ENCODE measurements at places on chromosomes 12 and 14. TPM values are rescaled to one million over a fixed set of nuclear protein-coding genes. Genes with fewer than 3 reads are reported as not detected.

GRCh38 chr14:101234244-101234937, 326.9 kb upstream of the DIO3 start:
- no peak for DNase-seq

DNA sequence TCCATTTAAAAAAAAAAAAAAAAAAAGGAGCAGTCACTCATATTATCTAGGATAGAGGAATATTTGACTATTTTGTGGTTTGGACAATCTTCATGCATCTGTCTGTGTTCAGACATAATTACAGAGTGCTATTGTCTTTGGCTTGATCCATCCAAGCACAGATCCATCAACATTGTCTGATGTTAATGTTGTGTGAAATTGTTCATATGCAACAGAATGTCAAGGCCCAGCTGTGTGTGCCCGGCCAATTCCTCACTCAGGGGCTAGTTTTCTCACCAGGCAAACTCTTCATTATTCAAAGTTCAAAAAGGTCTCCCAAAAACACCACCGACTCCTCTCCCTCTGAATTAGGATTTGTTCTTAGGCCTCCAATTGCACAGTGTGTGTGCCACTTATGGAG, 324.9 kb upstream of the TMTC1 start:
- DNase-seq = no peak

GRCh38 chr14:71672596-71672995, 259.6 kb upstream of the RGS6 start:
- DNase-seq = no peak

- no peak for DNase-seq
Observed at GRCh38 chr14:104746071-104746545, 6.8 kb upstream of the SIVA1 start.

- DNase-seq = no peak
Observed at GRCh38 chr12:131391399-131391798, 319.5 kb upstream of the SFSWAP start.

- no peak for DNase-seq
Observed at GRCh38 chr14:87547536-87547935, 445.4 kb downstream of the GALC start.

GRCh38 chr14:68270342-68270741, 450.8 kb downstream of the RAD51B start:
- no peak for DNase-seq

DNA sequence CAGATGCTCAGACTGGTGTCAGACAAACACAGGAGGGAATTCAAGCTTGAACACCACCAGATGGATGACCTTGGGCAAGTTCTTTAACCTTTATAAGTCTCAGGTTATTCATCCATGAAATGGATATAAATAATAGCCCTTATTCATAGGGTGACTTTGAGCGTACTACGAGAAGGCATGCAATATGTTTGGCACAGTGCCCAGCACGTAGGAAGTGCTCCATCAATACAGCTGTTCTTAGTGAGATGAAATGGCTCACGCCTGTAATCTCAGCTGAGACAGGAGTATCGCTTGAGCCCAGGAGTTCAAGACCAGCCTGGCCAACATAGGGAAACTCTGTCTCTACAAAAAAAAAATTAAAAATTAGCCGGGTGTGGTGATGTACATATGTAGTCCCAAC, 84.8 kb upstream of the FICD start:
- DNase-seq = no peak

DNA sequence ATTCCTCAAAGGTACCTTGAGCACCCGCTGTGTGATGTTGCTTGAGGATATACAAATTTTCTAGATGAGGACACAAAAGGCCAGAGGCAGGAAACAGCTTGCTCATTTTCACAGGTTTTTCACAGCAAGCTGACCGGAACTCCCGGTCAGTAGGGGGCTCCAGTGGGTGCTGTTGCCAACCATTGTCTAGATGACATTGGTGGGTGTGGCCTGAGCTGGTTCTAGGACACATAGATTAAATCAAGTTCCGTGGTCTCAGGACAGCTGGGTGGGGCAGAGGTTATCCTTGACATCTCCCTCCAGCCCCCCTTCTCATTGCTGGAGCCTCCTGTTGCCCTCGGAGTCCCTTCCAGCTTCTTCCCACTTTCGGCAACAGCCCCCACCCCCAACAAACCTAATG, 153.6 kb upstream of the FKBP4 start:
- no peak for DNase-seq

GRCh38 chr12:113422030-113422885, at the start of gene SDSL:
Gene SDSL (plus strand): TSS chr12:113422380. CDS start chr12:113427983, 5,603 bp downstream.
- peak; percentile 70 for DNase-seq

- no peak for DNase-seq
Observed at GRCh38 chr12:125402874-125403789, 337.9 kb downstream of the AACS start.

DNA sequence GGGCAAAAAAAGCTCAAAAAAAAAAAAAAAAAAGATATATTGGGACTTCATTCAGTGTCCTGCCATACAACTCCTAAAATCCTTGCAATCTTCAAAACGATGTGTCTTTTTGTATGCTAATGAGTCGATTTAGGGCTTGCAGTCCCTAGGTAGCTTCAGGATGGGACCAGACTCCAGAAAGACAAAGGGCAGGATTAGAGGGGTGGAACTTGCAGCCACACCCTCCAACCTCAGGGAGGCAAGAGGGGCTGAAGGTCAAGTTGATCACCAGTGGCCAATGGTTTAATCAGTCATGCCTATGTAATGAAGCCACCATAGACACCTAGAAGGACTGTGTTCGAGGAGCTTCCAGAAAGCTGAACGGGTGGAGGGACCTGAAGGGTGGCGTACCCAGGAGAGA, 29.3 kb downstream of the TEAD4 start:
- DNase-seq = no peak

DNA sequence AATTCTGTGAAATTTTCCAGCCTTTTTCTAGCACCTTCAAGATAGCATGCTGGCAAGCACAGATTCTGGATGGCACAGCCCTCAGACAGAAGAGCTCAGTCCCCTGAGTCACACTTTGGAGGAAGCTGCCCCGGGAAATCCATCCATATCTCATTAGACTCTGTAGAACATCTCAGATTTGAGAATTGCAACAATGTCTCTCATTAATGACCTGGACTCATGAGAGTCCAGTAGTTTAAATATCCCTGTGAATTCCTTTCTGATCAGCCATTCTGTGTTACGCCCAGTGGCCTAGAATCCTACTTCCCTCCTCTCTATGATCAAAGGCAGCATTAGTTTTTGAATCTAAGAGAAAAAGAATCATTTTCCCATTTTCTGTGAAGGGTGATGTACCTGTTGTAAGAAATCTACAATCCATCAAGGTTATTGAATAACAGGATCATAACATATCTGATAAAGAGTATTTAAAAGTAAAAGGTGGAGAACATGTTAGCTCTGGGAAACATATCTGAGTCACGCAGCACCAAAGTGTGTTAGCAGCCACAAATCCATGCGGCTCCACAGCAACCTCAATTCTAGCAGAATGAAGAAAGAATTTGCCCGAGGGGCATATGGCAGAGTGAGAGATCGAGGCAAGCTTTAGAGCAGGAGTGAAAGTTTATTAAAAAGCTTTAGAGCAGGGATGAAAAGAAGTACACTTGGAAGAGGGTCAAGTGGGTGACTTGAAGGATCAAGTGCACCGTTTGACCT, 855.6 kb upstream of the TMEM132C start:
- DNase-seq = no peak

GRCh38 chr14:27387463-27387862, 789.6 kb upstream of the NOVA1 start:
- no peak for DNase-seq

DNA sequence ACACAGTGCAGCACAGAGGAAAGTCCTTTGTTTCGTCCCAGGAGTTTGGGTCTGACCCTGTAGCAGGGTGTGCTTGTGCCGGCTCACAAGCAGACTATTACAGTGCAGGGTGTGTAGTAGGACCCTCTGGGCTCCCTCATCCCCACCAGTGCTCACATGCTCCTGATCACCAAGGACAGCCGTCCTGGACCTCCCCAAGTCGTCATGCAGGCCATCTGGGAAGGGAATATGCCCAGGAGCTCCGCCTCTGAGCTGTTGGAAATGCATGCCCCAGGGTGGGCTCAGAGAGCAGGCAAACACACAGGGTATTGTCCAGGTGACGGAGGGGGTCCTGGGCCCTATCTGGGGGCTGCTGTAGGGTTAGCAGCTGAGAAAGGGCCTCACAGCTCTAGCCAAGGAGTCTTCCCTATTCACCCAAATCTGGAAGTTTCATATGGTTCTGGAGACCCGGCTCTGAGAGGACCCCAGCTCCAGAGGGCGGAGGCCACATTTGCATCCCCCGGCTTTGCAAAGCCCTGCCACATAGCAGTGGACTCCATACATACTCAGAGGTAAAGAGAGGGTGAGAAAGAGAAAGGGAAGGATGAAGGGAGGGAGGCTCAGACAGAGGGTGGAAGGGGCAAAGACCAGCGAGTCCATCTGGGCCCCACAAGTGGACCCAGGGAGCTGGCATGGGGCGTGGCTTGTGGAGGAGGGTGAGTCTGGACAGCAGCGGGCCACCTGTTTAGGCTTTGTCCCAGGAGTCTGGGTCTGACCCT, 53.5 kb upstream of the PPP2R5C start:
- no peak for DNase-seq

DNA sequence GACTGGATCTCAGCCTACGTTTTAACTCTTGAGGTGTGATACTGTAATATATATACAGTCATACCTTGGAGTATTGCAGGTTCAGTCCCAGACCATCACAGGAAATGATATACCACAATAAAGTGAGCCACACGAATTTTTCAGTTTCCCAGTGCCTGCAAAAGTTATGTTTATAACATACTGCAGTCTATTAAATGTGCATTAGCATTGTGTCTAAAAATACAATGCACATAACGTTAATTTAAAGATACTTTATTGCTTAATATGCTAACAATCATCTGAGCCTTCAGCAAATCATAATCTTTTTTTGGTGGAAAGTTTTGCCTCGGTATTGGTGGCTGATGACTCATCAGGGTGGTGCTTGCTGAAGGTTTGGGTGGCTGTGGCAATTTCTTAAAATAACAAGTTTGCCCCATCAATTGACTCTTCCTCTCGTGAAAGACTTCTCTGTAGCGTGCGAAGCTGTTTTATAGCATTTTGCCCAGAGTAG, 18.9 kb downstream of the PYROXD1 start:
- DNase-seq = no peak

DNA sequence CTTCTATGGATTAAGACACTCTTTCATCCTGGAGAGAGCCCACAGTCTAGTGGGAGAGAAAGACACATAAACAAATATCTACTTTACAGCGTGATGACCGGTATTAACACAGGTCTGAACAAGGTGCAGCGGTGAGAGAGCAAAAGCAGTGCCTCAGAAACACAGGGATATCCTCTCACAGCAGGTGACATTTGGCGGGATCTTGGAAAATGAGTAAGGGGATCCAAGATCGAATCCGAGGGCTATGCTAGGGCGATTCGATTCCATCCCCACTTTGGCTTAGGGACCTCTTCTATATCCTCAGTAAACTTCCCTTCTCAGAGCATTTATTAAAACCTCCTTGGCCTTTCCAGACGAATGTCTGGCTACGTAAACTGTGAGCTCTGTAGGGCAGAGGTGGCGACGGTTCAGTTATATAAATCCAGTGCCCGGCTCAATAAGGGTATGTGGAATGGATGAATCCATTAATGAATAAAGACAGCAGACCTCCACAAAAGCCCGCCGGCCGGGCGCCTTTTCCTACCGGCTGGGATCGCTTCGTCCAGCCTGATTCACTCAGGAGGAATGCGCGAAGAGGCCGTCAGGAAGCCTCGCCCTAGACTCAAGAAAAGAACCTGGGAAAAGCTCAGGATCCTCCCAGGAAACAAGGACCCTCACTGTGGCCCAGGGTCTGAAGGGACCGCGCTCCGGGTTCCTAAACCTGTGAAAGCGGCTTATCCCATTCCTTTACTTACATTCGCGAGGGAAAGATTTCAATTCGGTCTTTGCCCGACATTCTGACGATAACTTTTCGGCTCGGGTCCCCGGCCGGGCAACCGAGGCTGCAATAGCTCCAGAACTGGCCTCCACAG, 455 bp downstream of the ATP6V1D start:
- DNase-seq = peak; percentile 39

DNA sequence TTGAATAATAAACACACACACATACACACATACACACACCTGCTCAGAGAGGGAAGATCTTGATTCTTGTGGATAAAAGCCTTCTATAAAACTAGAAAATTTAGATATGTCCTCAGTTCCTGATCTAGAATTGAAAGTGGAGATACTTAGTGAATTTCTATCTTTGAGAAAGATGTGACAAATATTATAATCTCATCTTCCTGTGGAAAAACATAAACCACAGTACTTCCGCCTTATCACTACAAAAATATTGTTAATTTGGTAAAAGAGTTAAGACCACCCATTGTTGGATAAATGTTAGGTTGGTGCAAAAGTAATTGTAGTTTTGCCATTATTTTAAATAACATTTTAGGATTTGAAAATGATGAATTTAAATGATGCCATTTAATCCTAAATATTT, at the start of gene KLRK1:
KLRK1 (minus strand) TSS at position 138 of the 400 bp plus-strand sequence. CDS start 1,231 bp downstream, outside the sequence.
- DNase-seq = no peak

DNA sequence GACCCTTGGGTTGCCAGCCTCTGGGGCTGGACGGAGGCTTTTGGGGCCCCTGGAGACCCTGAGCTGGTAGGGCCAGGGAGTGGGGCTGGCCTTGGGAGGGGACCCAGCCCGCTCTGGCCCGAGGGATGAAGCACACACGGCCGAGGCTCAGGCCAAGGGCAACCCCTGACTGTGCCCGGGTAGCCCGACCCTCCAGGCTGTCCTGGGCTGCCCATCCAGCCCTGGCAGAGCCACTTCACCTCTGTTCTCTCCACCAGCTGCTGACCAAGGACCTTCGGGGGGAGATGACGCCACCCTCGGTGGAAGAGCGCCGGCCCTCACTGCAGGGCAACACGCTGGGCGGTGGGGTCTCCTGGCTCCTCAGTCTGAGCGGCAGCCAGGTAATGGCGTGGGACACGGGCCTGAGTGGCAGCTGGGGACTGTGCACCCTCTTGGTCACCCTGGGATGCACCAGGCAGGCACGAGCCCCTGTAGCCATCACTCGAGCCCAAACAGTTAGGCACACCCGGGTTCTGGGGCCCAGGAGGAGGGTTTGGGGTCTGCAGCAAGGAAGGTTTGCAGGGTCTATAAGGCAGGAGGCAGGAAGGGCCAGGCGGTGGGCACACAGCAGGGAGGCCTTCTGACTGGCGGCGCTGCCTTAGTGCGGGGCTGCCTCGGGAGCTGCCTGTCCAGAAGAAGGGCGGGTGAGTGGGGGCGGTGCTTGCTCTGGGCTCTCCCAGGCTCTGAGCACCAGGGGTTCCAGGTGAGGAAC, 19.7 kb downstream of the ASPG start:
- DNase-seq = no peak

GRCh38 chr12:1922985-1923384, 4.5 kb upstream of the CACNA2D4 start:
- DNase-seq = no peak

ENDOU gene
- 1.4 TPM for polyA plus RNA-seq

CLEC14A gene
- polyA plus RNA-seq = 34.9 TPM

NAA30 gene
- 9.4 TPM for polyA plus RNA-seq

TCL1B gene
- polyA plus RNA-seq = not detected

ARMH4 gene
- polyA plus RNA-seq = 14.2 TPM

BMP4 gene
- polyA plus RNA-seq = 12.9 TPM

Measured in ovary (tissue), 10 donors.